ENCODE measurements at places on chromosomes 4 and X. TPM values are rescaled to one million over a fixed set of nuclear protein-coding genes. Genes with fewer than 3 reads are reported as not detected.

VCX3B gene
- total RNA-seq = not detected

OTUD6A gene
- total RNA-seq = not detected

NPNT gene
- total RNA-seq = not detected

PUDP gene
- 10.0 TPM for total RNA-seq

CRMP1 gene
- total RNA-seq = 0.72 TPM

COL4A5 gene
- 16.8 TPM for total RNA-seq

NAT8L gene
- 0.36 TPM for total RNA-seq

ESX1 gene
- total RNA-seq = not detected

FHIP1A gene
- not detected for total RNA-seq

ANKRD50 gene
- total RNA-seq = 28.3 TPM

FDCSP gene
- not detected for total RNA-seq

PLCXD1 gene
- 6.3 TPM for total RNA-seq

TMSB15A gene
- total RNA-seq = 0.36 TPM

SMIM10L2A gene
- total RNA-seq = under 0.01 TPM

KLHL4 gene
- 10.9 TPM for total RNA-seq

HEPH gene
- total RNA-seq = 33.2 TPM

ZMYM3 gene
- total RNA-seq = 16.8 TPM

FAM184B gene
- under 0.01 TPM for total RNA-seq

DAPP1 gene
- total RNA-seq = not detected

PRPS2 gene
- total RNA-seq = 33.6 TPM

BANK1 gene
- 0.32 TPM for total RNA-seq

CTAG2 gene
- not detected for total RNA-seq

IL21 gene
- total RNA-seq = not detected

PCSK1N gene
- total RNA-seq = 1.4 TPM

SGMS2 gene
- 143 TPM for total RNA-seq

ENPEP gene
- total RNA-seq = 0.97 TPM

NCAPG gene
- total RNA-seq = 7.6 TPM
